Dermis blood vessel endothelial cell (primary cell): ENCODE measurements at places on chromosomes 3 and 15. TPM values are rescaled to one million over a fixed set of nuclear protein-coding genes. Genes with fewer than 3 reads are reported as not detected.

The GOLGA6B gene
- total RNA-seq = not detected in 2 replicates

The GOLGA6L7 gene
- total RNA-seq = not detected in 2 replicates

The TTC21A gene
- total RNA-seq = 1.5 and 1.9 TPM in 2 replicates

The RBPMS2 gene
- total RNA-seq = 0.14 TPM in 1 of 2 replicates, not detected in the other

The ZBED2 gene
- total RNA-seq = not detected in 2 replicates
